Stimulated activated CD8-positive, alpha-beta memory T cell treated with anti-CD3 and anti-CD28 coated beads, Interleukin-4, amount 100 ng/mL, for 1 hour (primary cell): ENCODE measurements at places on chromosomes 12 and 14.

DNA sequence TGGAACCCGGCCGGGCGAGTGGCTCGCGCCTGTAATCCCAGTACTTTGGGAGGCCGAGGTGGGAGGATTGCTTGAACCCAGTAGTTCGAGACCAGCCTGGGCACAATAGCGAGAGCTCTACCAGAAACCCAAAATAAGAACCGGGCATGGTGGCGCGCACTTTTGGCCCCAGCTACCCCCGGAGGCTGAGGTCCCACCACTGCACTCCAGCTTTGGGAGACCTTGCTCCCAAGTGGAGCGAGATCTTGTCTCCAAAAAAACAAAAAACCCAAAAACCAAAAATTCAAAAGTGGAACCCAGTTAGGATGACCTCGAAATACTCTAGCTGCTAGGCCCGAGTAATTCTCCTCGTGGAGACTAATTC, 769 bp upstream of the VTI1B start:
- DNase-seq = no peak

DNA sequence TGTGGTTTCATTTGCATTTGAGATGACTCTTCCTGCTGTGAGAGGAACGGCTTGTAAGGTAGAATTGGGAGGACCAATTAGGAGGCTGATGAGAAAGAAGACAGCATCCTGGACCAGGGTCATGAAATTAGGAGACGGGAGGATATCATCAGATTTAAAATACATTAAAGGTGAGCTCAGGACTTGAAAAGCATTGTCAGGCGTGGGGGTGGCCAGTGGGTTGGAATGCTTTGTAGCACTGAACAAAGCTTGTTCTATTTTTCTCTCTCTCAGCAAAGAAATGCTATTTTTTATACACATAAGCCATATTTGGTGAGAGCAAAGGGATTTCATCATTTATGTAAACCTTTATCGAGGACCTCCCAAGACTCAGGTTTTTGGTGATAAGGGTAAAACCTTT, 157.5 kb downstream of the TMEM132D start:
- DNase-seq = no peak

DNA sequence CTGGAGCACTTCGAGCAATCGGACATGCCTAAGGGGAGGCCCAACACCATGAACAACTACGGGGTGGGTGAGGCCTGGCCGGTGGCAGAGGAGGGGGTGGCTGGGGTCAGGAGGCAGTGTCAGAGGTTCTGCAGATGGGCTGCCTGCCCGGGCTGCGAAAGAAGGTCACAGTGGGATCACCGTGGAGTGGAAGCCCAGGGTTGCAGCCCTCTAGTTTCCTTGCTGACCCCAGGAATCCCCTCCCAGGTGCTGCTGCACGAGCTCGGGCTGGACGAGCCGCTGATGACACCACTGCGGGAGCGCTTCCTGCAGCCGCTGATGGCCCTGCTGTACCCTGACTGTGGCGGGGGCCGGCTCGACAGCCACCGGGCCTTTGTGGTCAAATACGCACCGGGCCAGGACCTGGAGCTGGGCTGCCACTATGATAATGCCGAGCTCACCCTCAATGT, 1.9 kb upstream of the ARL6IP4 start:
- DNase-seq = no peak

DNA sequence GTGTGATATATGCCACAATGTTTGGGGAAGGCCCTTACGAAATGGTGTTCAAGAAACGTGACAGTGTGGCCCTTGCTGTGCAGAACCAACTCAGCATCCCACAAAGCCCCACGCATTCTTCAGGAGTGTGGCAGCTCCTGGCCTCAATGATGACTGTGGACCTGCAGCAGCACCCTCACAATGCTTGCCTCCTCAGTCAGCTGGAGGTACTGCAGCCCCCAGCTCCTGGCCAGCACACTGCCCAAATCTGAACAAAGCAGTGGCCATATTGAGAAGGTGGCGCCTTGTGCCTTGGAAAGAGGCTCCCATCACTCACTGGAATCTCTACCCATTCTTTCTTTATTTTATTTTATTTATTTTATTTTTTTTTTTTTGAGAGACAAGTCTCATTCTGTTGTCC, 10.4 kb downstream of the POLE2 start:
- DNase-seq = no peak

DNA sequence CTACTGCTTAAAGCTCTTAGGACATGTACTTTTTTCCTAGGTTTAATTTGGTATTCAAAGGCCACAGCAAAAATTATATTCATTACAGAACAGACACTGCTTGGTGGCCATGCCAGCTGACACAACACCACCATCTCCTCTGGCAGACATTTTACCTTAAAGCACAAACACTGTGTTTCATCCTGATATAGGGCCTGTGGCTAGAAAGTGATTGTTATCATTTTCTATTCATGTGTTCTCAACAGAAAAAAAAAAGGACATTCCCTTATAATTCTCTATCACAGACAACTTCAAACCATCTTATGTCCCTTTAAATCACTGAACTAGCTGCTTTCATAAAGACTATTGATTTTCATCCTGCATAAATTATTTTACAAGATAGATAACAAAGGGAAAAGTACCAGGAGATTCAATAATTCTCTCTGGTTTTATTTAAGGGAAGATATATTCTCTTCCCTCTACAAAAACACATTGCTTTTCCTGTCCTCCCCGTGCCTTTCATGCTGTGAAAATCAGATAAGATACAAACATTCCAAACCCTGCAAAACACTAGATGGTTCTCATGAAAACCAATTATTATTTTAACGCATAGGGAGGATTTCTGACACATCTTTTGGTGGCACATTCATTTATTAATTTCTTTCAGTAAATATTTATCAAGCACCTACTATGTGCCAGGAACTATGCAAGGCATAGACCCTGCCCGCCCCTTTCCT, 139.3 kb upstream of the TMCC3 start:
- DNase-seq = no peak

- no peak for DNase-seq
Observed at GRCh38 chr14:90428676-90429075, 31.8 kb downstream of the CALM1 start.

GRCh38 chr12:69872804-69873203, 47.8 kb downstream of the MYRFL start:
- no peak for DNase-seq

DNA sequence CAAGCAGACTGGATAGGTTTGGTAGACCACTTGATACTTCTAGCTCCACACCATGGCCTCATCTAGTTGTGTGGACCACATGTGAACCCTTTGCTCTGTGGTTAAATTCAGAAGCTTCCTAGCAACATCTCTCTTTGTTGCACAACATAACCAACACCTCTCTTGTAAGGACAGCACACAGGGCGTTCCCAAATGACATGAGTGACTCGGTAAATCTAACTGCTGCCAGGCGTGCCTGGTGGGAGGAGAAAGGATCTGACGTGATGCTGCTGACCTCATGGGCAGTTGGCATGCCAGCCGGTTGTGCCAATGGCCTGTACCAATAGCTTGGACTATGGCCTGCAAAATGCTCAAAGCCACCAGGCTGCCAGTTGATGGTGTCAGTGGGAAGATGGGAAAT, 93.8 kb downstream of the CPSF2 start:
- no peak for DNase-seq

GRCh38 chr12:125065919-125066570, 810 bp downstream of the AACS start:
- DNase-seq = no peak
